ENCODE measurements at places on chromosomes 12 and 14.

- DNase-seq, result no peak
Observed at GRCh38 chr12:34097213-34097612, 74.9 kb downstream of the ALG10 start.

GRCh38 chr12:75270157-75270556 is 60.0 kb downstream of the CAPS2 start:
- peak; percentile 7 for DNase-seq

- no peak for DNase-seq
Observed at GRCh38 chr12:115620816-115621215, 656.7 kb downstream of the MED13L start.

DNA sequence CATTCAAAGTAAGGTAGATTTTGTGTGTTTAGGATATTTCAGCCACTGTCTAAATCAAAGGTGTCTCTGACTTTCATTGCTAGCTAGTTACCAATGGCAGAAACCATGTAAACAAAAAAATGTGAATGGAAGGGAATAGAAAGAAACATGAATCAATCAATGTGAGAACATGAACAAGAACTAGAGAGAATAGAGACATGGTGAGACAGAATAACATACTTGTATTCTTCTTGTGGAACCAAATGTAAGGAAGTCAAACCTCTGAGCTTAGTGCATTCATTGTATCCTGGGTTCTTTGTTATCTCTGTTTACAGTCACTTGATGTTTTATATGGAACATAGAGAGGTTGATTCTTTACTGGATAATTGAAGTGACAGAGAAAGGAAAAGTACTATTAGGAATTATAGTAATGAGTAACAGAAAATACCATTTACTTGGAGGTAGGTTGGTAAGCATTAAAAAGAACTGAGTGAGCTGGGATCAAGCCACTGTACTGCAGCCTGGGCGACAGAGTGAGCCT is 2.6 kb upstream of the WNK1 start:
- DNase-seq, result peak; percentile 2

GRCh38 chr12:42957136-42957535 is 367.6 kb upstream of the PRICKLE1 start:
- DNase-seq, result no peak

GRCh38 chr14:85221832-85222231 is 308.1 kb upstream of the FLRT2 start:
- DNase-seq, result no peak

DNA sequence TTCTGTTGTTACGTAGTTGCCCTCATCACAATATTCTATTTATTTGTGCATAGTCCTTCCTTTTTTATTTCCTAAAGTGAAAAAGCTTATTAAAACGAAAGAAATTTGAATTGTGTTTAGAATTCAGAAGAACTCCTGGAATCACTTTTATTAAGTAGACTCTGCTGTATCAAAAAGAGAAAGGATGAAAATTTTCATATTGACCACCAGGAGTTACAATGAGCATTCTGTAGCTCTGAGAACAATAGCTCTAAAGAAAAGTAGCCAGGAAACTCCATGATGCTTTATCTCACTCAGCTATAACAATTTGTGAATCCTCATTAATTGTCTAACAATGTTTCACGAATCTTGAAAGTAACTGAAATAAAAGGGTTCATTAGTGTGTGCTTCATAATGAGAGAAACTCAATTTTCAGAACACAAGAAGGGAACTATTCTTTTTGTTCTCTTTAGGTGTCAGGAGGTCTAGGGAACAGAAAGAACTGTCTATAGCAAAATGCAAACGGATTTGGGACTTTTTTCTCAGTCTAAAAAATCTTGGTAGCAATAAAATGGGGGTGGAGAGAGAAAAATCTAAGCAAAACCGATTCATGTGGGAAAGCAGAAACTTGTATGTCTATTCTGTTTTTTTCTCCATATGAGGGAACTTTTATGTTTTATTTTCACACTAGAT is 19.3 kb downstream of the ASCL1 start:
- no peak for DNase-seq

DNA sequence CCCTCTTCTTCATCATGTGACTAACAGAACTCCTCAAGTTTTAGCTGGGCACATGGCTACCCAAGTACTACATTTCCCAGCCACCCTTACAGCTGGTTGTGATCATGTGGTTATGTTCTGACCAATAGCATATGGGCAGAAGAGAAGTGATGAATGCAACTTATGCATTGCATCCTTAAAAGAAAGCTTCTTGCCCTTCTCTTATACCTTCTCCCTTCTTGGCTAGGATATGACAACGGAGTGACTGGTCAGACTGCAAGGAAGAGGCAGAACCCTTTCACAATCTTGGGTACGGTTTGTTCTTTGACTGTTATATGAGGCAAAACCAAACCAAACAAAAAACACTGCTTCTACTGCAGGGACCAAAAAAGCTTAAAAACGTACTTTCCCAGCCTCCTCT is 66.5 kb upstream of the MAX start:
- no peak for DNase-seq

DNA sequence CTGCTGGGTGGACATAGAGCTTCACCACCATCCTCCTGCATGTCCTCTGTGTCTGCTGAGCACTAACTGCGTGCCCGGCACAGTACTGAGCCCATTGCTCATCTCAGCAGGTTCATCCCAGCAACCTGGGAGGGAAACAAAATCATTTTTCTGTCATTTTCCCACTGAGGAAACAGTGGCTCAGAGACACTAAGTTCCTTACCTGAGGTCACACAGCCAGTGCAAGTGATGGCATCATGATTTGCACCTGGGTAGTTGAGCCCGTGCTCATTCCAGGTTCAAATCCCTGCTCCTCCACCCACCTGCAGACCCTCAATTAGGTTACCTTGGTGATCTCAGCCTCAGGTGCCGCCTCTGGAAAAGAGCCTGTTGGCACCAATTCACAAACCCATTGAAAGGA is 23.4 kb downstream of the RNFT2 start:
- DNase-seq, result no peak

- no peak for DNase-seq
Observed at GRCh38 chr12:102903337-102904007, 13.6 kb downstream of the PAH start.

GRCh38 chr12:46390881-46391280 is 18.3 kb upstream of the SLC38A2 start:
- no peak for DNase-seq

GRCh38 chr12:54426690-54427089 is 7.6 kb upstream of the ITGA5 start:
- no peak for DNase-seq
